ENCODE measurements at places on chromosomes 16 and 17.

DNA sequence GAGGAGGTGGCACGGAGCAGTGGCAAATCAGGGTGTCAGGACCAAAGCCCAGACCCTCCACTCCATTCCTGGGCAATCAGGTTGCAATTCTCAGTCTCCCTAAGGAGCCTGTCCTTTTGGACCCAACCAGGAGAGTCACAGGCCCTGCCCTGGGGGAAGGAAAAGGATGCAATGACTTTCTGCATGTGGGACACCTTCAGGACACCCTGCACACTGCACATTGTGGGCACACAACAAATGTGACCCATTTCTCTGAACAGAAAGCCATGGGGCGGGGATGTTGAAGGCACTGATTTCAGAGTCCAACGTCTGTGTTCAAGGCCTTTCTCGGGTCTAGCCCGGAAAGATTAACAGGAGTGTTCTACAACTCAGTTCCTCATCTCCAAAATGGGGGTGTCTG is 286.2 kb upstream of the FOXF1 start:
- DNase-seq = no peak

DNA sequence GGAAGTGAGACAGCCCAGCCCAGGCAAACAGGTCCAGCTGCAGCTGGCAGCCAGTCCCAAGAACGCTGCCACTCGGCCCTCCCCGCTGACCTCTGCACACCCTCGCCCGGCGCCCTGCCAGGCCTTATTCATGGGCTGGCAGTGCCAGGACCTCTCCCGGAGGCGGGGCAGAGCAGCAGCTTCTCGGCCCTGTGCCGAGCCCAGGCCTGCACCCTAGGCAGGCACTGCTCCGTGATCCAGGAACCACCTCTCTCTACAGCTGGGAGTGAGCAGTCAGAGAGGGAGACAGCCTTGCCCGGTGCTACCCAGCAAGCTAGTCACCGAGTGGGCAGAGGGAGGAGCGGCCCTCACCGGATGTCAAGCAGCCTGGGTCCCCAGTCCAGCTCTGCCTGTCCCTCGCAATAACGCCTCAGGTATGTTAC is 79.9 kb upstream of the CBX4 start:
- peak; percentile 67 for DNase-seq

DNA sequence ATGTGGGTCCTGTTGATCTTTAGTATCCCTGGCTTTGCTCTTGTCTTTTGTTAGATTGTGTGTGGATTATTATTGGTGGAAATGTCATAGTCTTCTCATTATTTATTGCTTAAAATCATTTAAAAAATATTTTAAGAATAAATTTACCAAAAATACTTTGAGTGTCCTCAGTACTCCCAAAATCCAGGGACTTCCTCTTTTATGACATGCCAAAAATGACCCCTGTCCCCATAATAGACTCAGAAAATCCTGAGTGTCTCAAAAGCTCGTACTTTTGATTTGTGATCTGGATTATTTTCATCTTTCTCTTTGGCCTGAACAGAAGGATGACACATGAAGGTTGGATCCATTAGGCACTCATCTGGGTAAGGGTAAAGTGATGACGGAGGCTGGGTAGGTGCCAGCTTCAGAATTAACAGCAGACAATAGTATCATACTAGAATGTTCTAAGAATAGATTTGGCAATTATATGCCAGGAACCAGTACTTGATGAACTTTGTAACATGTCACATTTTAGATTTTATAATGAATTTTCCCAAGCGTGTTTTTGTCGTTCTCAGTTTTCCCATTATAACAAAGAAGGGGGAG is 602.2 kb upstream of the CDH8 start:
- no peak for DNase-seq

- DNase-seq = peak; percentile 78
Measured at GRCh38 chr16:68065716-68066305, 19.4 kb upstream of the NFATC3 start.

DNA sequence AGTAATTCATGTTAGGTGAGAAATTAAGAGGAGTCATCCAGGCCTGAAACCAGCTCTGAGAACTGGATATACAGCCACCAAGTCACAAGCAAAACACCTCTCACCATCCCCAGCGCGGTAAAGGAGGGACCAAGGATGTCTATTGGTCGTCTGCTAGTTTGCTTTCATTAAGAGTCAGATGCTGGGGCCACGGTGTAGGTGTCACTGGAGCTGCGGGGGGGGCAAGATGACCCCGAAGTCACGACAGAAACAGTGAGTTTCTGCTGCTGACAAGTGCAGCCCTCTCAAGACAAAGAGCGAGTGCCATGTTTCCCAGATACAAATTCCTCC is 790 bp downstream of the NCBP3 start:
- DNase-seq = peak; percentile 58

GRCh38 chr17:44636562-44636961 is 19.7 kb upstream of the MEIOC start:
- peak; percentile 75 for DNase-seq

GRCh38 chr16:10339777-10340732 is 45.8 kb upstream of the ATF7IP2 start:
- no peak for DNase-seq

DNA sequence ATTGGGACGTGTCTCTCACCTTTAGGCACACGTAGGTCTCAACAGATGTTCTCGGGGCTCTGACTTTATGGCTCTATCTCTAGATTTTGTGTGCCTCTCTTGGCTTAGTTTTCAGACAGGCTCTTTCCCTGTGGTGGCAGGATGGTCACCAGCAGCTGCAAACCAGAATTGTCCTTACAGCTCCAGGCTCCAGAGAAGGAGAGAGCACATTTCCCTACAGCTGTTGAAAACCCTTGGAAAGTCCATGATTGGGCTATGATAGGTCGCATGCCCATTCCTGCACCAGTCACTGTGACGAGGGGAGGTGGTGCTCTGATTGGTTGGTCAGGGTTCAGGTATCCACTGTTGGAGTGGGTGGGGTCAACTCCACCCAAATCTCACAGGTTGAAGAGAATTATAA is 41.5 kb downstream of the SHISA9 start:
- DNase-seq = no peak
